Stimulated activated CD8-positive, alpha-beta memory T cell treated with anti-CD3 and anti-CD28 coated beads, Interleukin-4, amount 100 ng/mL, for 1 hour (primary cell): ENCODE measurements at places on chromosomes 3 and 15.

DNA sequence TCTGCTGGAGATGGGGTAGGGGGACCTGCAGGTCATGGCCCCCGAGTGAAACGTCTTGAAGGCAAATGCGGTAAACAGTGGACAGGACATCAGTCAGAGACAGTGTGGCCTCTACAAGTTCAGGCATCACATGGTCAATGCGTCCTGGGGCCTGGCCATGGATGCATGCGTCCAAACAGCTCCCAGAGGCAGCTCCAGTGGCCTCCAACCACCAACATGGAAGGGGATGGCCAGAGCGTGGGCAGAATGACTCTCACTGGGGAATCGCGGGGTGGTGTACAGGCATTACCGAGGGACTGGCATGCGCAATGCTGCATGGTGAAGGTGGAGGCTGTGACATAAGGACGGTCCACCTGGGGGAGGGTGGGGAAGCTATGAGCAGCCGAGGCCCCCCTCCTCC is 35.6 kb upstream of the IQSEC1 start:
- DNase-seq, result no peak

GRCh38 chr3:130645261-130645660 is 101.4 kb downstream of the PIK3R4 start:
- no peak for DNase-seq

GRCh38 chr3:55721716-55722484 is 234.8 kb upstream of the WNT5A start:
- no peak for DNase-seq

- DNase-seq, result no peak
These were observed 807.1 kb downstream of the EDEM1 start for GRCh38 chr3:5994651-5995050.

DNA sequence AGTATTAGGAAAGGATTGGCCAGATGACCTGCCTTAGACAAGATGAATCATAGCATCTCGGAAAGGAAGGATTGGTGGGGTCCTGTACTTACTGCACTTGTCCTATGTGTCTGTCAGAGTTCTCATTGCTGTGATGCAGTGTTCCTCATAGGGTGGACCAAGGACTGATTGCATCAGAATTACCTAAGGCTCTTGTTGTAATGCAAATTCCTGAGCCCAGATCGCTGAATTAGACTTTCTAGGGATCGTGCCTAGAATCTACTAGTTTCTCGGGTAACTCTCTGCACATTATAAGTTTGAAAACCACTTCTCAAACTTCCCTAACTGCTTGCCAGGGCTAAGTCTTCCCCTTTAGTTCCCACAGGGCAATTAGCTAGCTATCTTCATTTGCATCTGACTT is 74.9 kb upstream of the SKOR1 start:
- DNase-seq, result no peak

DNA sequence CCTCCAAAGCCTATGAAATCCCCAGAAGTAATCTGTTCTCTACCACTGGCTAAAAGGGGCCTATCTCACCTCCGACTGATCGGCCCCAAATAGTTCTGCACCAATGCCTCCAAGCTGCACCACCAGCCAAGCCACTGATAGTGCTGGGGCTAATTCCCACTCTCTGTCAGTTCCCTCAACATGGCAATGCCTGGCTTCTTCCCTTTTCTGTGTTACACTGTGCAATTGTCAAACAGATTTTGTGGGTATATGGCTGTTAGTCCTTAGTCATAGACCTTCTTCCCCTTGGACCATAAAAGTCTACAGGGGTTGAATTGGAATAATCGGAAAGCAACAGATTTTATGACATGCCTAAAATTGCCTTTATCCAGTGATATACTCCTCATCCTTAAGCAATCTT is 9.3 kb upstream of the UBE2E2 start:
- no peak for DNase-seq

- peak; percentile 19 for DNase-seq
These were observed at the start of gene SH3GL3 for GRCh38 chr15:83446904-83447709. TSS of gene SH3GL3 (plus strand) at chr15:83447341. CDS start at chr15:83447534, 193 bp downstream.

DNA sequence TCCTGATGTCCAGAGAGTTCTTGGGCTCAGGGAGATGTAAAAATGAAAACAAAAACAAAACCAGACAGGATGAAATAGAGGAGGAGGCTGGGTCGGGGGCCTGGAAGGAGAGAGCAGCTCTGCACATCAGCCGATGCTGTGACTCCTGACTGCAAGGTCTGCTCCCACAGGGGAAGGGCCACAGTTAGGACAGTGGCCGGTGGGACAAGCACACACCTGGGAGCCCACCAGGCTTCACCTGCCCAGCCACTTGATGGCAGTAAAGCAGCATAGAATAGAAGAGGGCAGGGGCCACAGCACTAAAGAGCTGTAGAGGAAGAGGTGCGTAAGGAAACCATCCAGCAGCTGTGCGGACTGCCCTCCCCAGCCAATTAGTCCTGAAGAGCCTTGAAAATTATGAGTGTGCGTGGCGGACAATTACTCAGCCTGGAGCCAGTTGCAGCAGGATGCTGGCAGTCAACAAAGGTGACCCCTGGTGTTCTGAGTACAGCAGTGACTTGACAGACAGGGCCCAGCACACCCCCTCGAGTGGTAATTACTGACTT is 29.8 kb downstream of the ALS2CL start:
- DNase-seq, result no peak

GRCh38 chr3:154143873-154144272 is 22.7 kb downstream of the ARHGEF26 start:
- no peak for DNase-seq

DNA sequence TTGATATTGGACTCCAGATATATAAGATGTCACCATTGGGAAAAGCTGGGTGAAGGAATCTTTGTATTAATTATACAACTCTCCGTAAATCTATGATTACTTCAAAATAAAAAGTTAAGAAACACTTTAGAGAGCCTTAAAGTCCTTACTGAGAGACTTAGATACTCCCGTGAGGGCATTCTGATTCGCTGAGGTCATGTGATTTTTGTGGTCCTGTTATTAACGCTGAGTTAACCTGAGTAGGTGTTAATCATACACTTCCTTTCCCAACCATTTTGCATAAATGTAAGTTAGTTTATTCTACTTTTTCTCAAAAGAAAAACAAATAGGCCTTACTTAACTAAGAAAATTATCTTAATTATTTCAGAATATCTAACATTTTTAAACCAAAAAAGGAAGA is 67.1 kb upstream of the LMOD3 start:
- DNase-seq, result no peak

DNA sequence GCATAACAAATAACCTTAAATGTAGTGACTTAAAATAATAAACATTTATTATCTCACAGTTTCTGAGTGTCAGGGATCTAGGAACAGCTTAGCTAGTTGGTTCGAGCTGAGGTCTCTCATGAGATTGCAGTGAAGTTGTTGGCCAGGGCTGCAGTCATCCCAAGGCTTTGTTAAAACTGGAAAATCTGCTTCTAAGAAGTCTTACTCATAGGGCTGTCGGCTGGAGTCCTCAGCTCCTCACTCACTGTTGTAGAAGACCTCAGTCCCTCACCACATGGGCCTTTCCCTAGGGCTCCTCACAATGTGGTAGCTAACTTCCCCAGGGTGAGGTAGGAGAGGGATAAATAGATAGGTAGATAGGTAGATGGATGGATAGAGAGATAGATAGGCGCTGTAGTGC is 20.8 kb upstream of the SLC7A14 start:
- DNase-seq, result no peak

DNA sequence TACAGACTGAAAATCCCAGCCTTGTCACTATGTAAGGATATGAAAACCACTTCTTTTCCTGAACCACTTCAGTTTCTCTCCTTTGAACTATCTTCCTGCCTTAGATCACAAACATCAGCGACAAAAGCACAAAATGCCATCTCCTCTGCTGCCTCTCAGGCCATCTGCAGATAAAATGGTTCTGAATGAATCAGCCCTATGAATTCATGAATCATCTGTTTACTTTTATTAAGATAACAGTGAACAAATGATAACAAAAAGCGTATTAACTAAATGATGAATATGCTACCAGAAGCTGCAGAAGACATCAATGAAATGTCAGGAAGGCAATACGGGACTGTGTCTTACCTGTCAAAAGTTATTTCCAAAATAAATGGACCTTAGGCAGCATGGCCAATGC is 928.1 kb downstream of the ROBO1 start:
- no peak for DNase-seq

- no peak for DNase-seq
These were observed 74.0 kb upstream of the CNTN4 start for GRCh38 chr3:2024713-2025112.

DNA sequence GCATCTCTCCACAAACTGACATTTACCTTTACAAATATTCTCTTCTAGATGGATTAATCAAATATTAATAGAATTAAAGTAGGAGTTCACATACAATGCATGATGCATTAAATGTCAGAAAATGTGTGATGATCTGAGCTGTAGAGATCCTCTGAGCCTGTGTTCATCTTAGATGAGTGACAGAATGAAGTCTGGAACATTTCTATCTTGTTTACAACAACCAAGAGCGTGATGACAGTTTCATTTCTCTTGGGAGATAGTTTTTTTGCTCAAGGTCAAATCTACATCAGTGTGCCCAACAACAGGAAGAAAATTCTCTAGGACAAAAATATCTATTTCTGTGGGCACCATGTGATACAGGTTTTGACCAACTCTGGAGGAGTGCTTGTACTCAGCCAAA is 211.9 kb downstream of the MYRIP start:
- no peak for DNase-seq

DNA sequence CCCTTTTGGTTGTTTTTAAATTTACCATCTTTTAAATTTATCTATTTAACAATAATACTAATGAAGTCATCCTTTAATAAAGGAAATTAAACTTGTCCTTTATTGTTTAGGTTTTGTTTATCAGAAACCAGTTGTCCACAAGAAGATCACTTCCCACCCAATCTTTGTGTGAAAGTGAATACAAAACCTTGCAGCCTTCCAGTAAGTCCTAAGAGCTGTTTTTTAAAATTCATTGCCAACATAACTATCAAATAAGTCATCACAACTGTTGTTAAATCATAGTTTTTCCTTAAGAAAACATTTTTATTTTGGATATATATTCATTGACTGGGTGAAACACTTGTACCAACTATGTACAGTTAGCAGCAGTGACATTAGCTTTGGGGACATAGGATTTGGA is 59.4 kb downstream of the CALML4 start:
- no peak for DNase-seq

DNA sequence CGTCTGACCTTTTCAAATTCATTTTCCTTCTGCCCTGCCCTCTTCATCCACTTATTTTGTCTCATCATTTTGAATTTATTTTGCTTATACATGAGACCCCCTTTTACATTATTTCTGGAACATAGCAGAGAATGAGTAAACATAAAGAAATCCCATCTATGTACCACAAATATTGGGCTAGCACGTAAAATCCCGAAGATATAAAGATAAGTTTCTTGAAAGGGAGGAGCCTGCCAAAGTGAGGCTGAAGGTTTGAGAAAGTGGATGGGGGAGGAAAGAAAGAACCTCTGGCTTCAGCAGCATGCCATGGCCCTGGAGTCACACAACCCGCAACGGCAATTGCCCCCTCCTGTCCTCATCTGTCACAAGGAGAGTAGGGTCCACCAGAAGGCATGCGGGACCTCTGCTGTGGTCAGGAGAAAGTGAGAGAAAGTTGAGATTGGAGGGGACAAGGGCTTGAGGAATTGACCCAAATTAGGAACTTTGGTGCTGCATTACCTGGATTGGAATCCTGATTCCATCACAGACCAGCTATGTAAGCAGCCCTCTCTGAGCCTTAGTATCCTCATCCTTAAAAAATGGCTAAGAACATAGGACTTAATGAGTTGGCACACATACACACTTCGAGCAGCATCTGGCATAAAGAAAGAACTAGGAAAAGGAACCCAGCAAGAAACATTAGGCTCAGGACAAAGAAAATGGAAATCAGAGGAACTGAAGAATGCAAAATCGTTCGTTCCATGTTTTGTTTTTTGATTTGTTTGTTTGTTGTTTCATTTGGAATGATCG is 53.7 kb upstream of the GYG1 start:
- DNase-seq, result no peak

- no peak for DNase-seq
These were observed 51.3 kb downstream of the TIPARP start for GRCh38 chr3:156725682-156726081.

DNA sequence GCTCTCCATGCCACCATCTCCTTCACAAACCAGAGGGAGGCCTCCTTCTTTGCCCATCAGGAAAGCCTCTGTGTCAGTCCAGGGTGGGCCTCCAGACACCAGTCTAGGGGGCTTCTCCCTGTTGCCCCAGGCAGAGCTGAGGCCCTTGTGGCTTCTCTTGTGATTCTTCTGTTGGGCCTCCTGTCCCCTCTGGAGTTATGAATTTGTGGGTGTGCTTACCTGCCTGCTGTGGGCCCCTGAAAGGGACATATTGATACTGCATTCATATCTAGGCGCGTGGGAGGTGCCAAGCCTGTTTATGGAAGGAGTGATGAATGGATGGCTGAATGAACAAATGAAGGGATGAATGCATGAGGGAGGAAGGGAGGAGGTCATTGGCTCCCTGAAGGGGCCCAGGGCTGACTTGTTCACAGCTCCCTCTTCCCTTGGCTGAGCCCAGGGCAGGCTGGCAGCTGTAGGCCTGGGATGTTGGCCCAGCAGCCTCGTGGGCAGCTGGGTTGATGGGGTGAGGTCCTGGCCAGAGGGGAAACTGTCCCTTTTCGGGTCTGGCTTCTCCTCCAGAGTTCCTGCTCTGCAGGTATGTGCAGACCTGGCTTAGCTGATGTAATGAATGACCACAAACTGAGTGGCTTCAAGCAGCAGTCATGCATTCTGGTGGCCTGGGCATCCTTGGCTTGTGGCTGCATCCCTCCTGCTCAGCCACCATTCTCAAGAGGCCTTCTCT is 195.4 kb downstream of the GOLGA6L6 start:
- no peak for DNase-seq

DNA sequence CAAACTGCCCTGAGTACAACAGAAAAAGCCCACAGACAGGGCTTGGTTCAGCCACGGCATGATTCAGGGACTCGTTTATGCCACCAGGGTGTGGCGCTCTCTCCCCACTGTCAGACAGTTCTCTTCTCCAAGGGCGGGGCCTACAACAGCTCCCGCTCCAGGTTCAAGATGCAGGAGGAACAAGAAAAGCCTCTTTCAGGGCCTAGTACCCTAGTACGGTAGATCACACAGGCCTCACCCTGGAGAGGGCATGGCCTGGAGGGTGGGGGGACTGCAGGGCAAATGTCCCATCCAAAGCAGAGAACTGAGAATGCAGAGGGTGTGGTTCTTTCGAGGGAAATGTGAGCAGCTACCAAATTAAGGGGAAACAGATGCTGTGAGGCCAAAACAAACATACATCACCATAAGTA is 12.0 kb downstream of the MESD start:
- no peak for DNase-seq

DNA sequence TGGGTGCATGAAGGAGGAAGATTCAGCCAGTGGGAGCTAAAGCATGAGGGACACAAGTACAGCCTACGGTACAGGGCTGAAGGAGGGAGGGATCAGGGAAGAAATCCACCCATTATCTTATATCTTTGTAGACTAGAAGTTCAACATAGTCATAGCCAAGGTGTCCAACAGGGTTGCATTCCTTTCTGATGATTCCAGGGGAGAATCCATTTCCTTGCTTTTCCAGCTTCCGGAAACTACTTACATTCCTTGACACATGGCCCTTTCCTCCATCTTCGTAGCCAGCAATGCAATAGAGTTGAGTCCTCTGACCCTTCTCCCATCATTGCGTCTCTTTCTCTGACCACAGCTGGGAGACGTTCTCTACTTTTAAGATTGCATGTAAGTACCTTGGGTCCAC is 471.0 kb upstream of the SEMA6D start:
- no peak for DNase-seq

GRCh38 chr3:196162679-196163078 is 48.5 kb downstream of the ZDHHC19 start:
- no peak for DNase-seq

GRCh38 chr3:30098243-30098642 is 508.2 kb upstream of the TGFBR2 start:
- DNase-seq, result no peak
